ENCODE measurements at places on chromosomes 4 and X. TPM values are rescaled to one million over a fixed set of nuclear protein-coding genes. Genes with fewer than 3 reads are reported as not detected.

GRCh38 chr4:81963763-81964020, 410.1 kb downstream of the HNRNPD start:
- no peak for DNase-seq

- DNase-seq, result no peak
Observed at GRCh38 chrX:31604629-31605221, 532.9 kb upstream of the FTHL17 start.

DNA sequence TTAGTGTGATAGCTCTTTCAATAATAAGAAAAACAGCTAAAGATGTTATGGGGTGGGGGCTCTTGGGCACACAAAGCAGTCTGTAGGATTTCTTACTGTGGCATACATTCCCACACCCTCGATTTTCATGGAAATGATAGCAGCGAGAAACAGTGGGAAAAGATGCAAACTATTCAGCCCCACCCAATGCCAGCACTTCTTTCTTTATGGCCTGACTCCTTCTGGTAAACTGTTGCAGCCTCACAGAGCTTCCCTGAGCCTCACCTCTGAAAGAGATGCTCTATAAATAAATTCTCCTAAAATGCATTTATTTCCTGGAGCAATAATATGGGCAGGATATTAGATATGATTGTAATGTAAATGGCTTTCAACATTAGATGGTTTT, 910 bp downstream of the ANK2 start:
- DNase-seq, result no peak

DNA sequence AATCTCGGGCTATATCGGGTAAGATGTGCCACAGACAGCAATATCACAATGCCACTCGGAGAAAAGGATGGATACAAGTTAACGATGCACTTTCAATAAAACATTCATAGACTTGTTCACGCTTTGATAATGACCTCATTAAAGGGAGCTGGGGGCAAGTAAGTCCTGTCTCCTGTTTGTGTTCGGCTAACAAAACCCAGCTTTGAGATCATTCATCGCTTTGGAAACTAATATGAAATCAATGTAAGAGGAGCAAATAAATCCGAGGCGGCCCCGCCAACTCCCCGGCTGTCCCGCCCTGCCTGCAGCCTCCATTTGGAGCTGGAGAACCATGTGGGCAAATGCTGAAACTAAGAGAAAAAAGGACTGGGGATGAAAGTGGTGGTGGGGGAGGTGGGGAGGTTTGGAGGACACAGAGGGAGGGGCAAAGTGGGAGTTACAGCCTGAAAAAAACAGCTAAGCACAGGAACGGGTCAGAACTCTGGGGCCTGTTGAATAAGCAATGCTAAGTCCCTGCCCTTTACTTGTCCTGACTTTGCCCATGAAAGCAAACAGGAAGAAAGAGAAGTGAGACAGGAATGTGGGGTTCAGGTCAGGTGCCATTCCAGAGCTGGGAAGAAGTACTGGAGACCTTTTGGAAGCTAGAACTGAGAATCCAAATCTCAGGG, 3.5 kb upstream of the GSX2 start:
- no peak for DNase-seq

DNA sequence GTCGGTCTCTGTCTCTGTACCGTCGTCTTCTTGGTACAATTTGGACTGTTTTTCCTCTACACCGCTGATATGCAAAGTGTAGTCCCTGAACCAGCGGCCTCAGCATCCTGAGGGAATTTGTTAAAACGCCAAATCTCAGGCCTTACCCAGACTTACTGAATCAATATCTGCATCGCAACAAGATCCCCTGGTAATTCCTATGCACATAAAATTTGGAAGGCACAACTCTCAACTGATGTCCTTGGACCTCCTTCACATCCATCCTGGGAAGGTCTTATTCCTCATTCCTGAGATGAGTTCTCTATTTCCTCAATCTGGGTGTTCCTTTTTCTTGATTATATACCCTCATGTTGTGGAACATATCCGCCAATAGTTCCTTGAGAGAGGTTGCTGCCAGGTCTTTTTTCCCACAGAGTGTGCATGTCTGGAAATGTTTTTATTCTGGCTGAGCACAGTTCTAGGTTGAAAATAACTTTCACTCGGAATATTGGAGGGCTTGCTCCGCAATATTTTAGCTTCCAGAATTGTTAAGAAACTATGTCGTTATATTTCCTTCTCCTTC, 738 bp upstream of the HPF1 start:
- no peak for DNase-seq

The FOXR2 gene
- not detected for total RNA-seq

The CSN1S1 gene
- not detected for total RNA-seq

The SH3BP2 gene
- total RNA-seq, result 82.7 TPM

The CYP4V2 gene
- total RNA-seq, result 42.0 TPM

The NAP1L5 gene
- 7.9 TPM for total RNA-seq

The FAM241A gene
- total RNA-seq, result 7.1 TPM
